ENCODE measurements at places on chromosomes 13 and 19.

DNA sequence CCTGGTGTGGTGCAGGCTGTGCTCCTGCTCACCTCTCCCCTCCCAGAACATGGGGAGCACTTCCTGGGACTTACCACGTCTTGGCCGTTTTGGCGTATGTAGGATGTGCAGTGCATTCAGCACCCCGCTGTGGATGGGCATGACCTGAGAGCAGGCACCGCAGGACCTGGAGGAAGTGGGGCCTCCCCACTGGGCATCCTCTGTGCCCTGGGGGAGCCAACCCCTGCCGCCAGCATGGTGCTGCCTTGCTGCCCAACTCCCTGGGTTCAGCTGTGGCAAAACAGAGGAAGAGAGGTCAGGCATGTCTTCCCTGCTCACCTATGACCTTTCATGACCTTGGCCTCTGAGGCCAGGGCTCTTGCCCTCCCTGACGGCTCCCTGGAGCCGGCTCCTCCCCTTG is 103.5 kb downstream of the RAB20 start:
- no peak for DNase-seq

GRCh38 chr13:52847322-52847681 is 1.1 kb downstream of the PCDH8 start:
- DNase-seq, result no peak

DNA sequence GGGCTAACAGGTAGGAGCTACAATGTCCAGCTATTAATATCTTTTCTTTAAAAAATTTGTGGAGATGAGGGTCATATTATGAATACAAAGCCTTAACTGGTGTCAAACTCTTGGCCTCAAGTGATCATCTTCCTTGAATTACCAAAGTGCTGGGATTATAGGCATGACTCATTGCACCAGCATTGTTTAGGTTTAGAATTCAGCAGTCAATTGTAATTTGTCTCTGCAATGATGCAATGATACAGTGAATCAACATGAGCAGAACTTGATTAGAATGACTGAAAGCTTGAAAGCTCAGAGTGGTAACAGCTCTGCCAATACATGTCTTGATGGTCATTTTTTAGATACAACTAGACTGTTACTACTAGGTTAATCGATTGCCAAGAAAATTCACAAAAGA is 752.8 kb upstream of the MIR17HG start:
- DNase-seq, result peak; percentile 45

GRCh38 chr19:14333101-14333871 is 48.0 kb upstream of the ADGRE5 start:
- DNase-seq, result no peak

- no peak for DNase-seq
Measured at GRCh38 chr13:25836574-25837336, 215.1 kb downstream of the SHISA2 start.

DNA sequence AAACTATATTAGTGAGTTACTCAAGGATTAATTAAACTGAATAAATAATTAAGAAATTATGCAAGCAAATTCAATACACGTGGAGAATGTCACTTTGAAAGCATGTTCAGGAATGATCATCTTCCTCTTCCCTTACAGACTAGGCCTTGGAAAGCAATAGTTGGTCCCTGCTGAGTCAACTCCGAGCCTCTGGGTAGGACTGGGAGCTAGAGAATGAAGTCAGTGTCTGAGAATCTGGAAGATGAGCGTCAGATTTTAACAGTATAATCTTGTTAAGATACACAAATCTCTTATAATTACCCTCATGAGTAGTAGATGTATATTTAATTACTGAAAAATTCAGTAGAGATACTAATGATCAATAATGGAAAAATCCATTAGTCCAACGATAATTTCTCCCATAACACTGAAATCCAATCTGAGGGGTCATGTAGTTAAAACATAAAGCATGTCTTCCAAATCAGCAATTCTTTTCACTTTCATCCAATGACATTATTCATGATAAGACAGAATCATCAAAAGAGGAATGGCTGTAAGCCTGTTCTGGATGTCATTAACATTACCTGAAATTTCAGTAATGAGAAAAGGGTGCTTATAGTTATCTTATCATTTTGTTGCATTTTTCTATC is 423.0 kb downstream of the DCT start:
- no peak for DNase-seq

- no peak for DNase-seq
Measured at GRCh38 chr19:15507068-15508034, 974 bp upstream of the CYP4F22 start.

DNA sequence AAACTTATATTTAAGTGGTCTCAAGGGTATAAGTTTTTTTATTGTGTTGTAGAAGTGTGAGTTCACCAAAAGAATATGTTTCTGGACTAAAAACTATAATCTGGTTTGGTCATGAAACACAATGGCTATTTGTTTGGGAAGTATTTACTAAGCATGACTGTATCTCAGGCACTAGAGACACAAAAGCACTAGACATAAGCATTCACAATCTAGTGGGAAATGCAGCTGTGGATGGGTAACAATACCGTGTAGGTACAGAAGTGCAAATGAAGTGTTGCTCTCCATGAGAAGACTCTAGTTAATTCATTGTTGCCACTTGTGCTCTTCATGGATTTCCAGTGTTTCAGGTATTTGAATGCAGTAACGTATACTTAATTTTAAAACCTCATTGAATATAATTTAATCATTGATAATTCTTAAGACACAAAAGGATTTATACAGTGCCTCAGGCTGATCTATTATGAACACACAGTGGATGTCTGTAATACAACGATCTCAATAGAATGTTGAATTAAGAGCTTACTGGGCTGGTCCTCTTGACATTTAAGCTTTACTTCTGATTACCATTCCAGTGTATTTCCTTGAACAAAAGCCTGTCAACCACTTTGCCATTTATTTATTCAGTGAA is 50.9 kb downstream of the TPT1 start:
- DNase-seq, result no peak

DNA sequence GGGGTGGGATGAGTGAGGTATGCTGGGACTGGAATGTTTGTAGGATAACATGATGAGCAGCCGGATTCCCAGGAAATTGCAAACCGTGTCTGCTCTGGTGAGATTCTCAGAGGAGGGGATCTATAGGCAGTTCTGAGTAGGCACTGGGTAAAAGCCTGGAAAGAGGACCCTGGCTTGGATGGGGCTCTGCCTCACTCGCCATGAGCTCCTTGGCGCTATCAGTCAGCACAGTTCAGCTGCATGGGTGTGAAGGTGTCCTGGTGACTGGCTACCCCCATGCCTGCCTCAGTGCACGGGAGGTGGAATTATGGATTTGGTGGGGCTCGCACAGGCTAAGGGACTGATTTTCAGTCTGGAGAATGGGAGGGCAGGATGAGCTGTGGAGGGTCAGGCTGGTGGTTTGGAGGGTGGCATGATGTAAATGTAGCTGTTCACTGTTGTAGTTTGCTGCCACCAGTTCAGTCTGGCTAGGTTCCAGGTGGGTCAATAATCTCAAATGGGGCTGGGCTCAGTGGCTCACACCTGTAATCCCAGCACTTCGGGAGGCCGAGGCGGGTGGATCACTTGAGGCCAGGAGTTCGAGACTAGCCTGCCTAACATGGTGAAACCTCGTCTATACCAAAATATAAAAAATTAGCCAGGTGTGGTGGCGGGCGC is 9.2 kb upstream of the ZNF627 start:
- DNase-seq, result no peak

DNA sequence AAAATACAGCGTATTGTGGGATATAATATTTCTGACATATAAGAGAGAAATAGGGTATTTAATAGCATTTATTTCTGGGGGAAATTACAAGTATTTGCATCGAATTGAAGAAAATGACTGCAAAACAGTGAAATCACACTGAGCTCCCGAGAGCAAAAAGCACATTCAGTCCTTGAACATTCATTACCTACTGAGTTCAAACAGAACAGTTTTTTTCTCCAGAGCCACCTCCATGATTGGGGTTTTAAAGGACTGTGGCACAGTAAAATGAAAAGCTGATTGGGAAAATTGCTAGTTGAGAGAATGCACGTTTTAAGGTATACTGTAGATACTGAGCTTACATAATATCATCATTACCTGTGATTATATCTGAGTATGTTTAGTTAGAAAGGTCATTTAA is 58.0 kb upstream of the TRPC4 start:
- no peak for DNase-seq

GRCh38 chr13:76822698-76823267 is 63.4 kb downstream of the KCTD12 start:
- no peak for DNase-seq

DNA sequence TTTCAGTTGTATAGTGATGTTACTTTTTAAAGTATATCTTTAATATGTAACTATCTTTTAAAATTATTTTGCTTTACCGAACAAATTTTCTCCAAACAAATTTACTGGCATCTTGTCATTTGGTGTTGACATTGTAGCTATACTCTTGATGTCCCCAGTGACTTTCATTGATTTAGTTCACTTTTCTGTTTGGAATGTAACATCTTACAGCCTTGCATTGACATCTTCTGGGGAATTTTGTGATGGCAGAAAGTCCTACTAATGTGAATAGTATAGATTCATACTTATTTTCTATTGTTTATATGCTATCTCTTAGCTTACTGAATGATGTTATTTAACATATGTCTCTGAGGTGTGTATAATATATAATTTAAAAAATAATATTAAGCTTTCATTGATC is 800.9 kb upstream of the ATXN8OS start:
- no peak for DNase-seq

- DNase-seq, result no peak
Measured at GRCh38 chr19:50912102-50912599, 956 bp upstream of the KLK4 start.

GRCh38 chr13:110187641-110188161 is 119.3 kb downstream of the COL4A1 start:
- peak; percentile 2 for DNase-seq

DNA sequence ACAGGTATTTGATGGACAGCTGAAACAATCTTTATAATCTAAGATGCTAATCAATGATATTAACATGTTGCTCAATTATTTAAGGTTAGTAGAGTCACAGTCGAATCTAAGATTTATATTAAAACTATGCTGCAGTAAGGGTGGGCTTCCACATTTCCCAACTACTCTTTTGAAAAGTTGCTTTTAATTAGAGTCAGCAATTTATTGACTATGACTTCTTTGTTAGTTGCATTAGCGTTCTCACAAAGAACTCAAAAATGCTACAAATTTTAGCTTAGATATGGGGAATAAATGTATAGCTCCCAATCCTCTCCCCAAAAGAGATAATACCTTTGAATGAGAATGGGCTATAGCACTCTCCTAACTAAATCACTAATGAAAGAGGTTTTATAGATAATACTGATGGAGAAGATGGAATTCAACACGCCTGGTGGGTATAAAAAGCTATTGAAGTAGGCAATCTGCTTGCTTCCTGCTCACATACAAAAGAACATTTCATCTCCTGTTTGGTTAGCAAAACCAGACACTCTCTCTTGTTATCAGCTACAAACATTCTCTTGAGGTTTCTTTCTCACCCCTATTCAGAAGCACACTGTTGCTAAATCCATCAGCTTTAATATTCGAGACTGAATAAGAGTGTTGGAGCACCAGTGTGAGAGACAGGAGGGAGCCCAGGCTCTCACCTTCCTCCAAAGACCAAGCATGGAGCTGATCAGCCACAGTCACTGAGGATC is 2.4 kb upstream of the FLT1 start:
- no peak for DNase-seq

DNA sequence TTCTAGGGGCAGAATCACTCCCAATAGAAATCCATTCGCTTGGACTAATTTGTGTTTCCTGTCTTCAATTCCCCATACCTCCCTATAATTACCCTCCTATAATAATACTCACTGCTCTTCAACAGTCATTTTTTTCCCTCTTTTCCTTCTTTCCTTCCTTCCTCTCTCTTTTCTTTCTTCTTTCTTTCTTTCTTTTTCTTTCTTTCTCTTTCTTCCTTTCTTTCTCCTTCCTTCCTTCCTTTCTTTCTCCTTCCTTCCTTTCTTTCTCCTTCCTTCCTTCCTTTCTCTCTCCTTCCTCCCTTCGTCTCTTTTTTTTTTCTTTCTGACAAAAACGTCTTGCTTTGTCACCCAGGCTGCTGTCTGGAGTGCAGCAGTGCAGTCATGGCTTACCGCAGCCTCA is 8.0 kb downstream of the KLK5 start:
- DNase-seq, result no peak

GRCh38 chr13:83340170-83340569 is 542.1 kb downstream of the SLITRK1 start:
- no peak for DNase-seq

DNA sequence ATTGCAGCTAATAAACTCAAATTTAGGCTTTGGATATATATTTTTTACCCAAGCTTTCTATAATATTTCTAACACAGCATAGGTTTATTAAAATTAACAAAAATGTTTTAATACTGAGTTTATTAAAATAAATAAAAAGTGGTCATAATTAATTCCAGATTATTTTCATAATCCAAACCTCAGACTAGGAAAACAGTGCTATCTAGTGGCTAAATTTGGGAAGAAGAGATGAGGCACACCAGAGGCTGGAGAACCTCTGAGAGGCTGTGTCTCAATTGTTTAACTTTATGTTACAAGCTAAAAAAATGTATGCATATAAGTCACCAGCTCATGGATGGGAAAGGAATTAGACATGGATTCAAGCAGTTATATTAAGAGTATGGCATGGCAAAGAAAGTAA is 392.5 kb downstream of the DIAPH3 start:
- no peak for DNase-seq

- no peak for DNase-seq
Measured at GRCh38 chr13:57946361-57946760, 314.8 kb downstream of the PCDH17 start.

GRCh38 chr19:31257025-31257424 is 92.2 kb downstream of the TSHZ3 start:
- no peak for DNase-seq

DNA sequence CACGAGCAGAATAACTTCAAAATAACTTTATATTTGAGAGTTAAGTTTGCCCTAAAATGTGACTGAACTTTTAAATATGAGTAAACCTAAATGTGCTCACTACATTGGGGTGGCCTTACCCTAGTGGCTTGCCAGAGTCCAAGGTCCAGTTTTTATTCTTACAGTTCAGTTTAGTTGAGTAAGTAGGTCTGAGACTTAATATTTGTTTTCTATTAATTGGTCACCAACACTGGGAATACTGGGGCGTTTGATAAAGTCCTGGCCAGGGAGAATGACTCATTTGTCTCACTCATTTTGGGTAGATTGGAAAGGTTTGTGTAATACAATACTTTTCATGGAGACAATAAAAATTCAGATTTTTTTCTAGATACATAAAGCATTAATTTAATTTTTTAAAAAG is 127.8 kb upstream of the SPATA13 start:
- no peak for DNase-seq

DNA sequence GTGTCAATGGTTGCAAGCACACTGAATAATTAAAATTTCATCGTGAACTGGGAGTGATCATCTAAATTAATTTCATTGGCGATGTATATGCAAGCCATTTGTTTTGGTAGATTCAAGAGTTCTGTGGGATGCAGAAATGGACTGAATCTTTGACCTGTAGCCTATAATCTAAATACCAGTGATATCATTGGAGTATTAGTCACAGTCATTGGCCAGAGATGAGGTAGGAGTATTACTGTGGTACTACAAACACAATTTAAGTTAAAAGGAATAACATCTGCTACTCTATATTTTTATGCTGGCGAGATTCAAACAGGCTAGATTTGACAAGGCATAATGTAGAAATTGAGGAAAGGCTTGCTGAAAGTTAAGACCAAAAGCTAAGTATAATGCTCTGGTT is 14.0 kb downstream of the FRY start:
- no peak for DNase-seq

- DNase-seq, result no peak
Measured at GRCh38 chr13:98094678-98095266, 48.1 kb upstream of the FARP1 start.

GRCh38 chr13:104321756-104322155 is 1255.5 kb upstream of the SLC10A2 start:
- no peak for DNase-seq

Data from HS-5 (cell line).